Activated CD8-positive, alpha-beta T cell treated with anti-CD3 and anti-CD28 coated beads for 36 hours (primary cell): ENCODE measurements at places on chromosomes 2 and 18. TPM values are rescaled to one million over a fixed set of nuclear protein-coding genes. Genes with fewer than 3 reads are reported as not detected.

DNA sequence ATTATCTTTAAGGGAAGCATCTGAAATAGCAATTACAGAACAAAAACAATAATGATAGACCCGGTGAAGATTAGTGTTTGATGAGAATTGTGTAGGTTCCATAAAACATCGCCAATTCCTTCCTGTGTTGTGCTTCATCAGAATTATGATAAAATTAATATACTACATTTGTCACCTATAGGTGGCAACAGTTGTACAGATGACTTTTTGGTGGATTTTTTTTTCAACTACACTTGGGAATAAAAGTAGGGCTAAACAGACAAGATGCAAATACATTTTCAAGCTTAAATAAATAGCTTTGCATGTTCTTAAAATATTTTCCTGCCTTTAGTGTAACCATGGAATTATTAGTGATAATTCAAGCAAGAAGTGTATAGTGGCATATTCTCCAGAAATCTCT, 7.0 kb upstream of the LYPD1 start:
- DNase-seq = no peak

- no peak for DNase-seq
These were observed 89.7 kb downstream of the SPTBN1 start for GRCh38 chr2:54545702-54546450.

- DNase-seq = no peak
These were observed 34.2 kb upstream of the THOC1 start for GRCh38 chr18:302097-302496.

DNA sequence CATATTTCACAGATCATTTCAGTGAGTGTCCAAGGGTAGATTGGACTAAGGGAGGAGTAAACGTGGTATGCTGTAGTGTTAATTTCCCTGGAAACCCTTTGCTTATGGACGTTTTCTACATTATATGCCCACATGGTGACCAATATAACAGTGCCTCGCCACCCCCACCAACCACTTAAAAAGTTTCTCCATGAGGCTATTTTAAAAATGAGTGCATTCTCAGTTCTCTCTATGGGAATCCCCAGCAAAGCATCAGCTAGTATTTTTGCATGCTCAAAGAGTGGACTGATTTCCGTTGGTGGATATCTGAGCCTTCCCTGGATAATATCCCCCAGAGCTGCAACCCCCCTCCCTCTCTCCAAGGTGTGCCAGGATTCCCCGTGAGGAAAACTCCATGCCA, 73.2 kb downstream of the TGFA start:
- no peak for DNase-seq

GRCh38 chr2:212408524-212408923, 130.1 kb downstream of the ERBB4 start:
- no peak for DNase-seq

- no peak for DNase-seq
These were observed 31.7 kb upstream of the RAB1A start for GRCh38 chr2:65161551-65162100.

- no peak for DNase-seq
These were observed 109.5 kb downstream of the PXDN start for GRCh38 chr2:1634681-1635341.

DNA sequence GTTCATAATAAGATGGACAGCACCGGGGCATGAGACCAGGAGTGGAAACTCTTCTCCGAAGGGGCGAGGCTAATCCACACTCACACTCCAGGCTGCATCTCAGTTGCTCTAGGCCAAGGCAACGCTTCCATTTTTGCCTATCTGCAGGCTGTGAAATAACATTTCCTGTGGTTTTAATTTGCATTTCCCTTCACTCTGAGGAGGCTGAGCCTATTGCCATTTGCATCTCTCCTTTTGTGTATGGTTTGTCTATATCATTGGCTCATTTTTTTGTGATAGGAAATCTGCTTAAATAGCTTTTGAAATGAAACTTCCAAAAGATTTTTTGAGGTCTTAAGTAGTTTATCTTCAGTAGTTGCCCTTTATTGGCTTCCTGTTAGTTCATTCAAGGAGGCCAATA, 57.6 kb downstream of the TPGS2 start:
- DNase-seq = no peak

GRCh38 chr2:184596819-184597411, 1.4 kb upstream of the ZNF804A start:
- no peak for DNase-seq

DNA sequence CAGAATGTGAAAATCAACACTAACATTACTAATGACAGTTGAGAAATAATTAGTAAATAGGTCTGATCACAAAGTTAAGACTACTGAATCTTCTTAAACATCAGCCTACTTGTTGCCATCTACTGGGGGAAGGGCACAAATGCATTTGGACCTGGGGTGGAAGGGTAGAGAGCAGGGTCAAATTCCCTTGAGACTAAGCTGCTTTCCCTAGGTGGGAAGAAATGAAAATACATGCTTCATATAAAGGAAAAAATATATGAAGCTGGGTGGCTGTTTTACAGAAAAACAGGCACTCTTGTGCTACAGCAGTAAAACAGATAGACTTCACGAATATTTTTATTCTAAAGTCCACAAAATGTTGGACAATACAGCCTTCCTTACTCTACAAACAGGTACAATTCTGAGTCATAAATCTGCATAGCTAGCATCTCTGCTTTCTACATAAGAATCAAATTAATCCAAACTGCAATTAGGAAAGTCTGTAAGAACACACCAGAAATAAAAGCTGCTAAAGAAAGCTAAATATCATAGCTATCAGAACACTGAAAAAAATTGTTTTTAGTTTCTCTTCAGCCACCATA, 10.9 kb downstream of the TRIP12 start:
- DNase-seq = peak; percentile 33

- DNase-seq = no peak
These were observed 327.5 kb upstream of the HNRNPA3 start for GRCh38 chr2:176885001-176885643.

- no peak for DNase-seq
These were observed 59.4 kb downstream of the FMNL2 start for GRCh38 chr2:152394326-152394725.

DNA sequence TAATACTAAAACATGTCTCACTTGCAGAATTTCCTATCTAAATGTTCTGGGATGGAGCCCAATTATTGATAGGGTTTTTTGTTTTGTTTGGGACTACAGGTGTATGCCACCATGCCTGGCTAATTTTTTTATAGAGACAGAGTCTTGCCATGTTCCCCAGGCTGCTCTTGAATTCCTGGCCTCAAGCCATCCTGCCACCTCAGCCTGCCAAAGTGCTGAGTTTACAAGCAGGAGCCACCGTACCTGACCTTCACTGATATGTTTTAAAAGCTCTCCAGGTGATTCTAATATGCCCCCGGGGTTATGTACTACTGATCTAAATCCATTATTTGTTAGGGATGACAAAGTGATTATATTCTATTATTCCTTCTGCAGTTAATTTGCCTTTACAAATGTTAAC, 2.2 kb downstream of the ELAC1 start:
- DNase-seq = no peak

DNA sequence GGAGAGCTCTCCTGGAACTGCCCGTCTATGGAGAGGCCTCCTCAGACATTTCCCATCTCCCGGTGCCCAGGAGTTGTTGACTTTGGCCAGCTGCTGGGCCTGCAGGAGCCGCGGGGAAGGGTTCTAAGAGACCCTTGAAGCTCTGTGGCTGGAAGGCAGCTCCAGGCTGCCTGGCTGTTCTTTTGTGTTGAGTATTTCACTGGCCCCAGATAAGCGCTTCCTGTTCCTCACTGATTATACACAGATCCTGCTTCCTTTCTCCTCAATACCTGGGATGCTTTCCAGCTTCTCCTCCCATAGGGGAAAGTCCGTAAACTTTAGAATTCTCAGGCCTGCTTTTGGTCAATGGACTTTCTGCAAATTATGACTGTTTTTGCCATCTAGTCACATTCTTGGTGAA, 57.8 kb downstream of the TGOLN2 start:
- DNase-seq = no peak

GRCh38 chr2:11129598-11130449, 25.4 kb upstream of the SLC66A3 start:
- peak; percentile 77 for DNase-seq

DNA sequence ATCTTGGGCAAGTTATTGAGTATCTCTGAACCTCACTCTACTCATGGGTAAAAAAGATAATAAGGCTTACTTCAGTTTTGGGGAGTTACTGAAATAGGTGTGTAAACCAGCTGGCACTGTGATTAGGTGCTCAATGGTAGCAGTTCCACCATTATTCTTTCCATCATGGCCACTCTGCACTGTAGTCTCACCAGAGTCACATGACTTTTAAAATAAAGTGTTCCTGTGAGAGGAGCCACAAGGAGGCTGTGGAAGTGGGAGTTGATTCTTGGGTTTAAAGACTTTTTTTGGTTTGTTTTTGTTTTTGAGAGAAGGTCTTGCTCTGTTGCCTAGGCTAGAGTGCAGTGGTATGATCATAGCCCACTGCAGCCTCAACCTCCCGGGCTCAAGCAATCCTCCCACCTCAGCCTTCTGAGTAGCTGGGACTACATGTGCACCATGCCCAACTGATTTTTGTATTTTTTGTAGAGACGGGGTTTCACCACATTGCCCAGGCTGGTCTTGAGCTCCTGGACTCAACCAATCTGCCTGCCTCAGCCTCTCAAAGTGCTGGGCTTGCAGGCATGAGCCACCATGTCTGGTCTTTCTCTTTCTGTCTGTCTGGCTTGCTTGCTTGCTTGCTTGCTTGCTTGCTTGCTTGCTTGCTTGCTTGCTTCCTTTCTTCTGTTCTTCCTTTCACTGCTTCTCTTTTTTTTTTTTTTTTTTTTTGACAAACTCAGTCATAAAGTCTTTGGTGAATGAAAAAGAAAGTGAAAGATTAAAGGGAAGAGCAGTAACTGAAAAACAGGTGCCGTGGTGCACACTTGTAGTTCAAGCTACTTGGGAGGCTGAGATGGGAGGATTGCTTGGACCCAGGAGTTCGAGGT, 21.2 kb upstream of the ACVR1 start:
- peak; percentile 64 for DNase-seq

DNA sequence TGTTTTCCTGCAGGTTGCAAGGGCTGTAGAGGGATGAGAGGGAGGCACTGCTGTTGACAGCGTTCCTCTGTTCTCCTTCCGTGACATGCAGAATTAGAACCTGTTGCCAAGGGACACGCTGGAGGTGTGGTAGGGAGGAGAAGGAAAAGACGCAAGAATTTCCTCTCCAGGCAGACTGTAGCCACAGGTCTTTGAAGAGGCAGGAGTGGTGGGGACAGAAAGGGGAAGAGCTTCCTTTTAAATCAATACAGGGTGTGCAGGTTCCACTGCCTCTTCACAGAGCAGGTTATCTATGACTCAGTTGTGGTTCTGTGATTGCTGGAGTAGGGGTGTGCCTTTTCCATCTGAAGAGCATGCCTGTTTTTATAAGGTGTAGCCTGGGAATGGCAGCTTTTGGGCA, 133.0 kb downstream of the WDSUB1 start:
- DNase-seq = no peak

GRCh38 chr2:184472481-184472880, 125.8 kb upstream of the ZNF804A start:
- DNase-seq = no peak

GRCh38 chr2:231449503-231450054, 14.7 kb downstream of the NCL start:
- no peak for DNase-seq

DNA sequence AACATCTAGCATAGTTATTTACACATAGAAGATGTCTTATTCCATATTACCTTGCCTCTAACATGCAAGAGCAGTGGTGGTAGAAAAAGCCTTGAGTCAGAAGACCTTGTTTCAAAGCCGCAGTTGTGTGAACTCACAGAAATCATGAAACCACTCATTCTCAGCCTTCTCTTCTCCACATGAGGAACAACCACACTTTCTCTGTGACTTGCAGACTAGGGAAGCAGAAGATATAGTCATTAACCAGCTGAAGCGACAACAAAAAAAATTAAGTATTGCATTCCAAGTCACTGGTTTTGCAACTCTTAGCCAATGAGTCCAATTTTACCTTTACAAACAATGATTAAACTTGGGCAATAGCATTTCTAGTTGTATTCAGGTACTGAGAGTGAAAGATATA, 19.0 kb downstream of the TWSG1 start:
- DNase-seq = no peak

DNA sequence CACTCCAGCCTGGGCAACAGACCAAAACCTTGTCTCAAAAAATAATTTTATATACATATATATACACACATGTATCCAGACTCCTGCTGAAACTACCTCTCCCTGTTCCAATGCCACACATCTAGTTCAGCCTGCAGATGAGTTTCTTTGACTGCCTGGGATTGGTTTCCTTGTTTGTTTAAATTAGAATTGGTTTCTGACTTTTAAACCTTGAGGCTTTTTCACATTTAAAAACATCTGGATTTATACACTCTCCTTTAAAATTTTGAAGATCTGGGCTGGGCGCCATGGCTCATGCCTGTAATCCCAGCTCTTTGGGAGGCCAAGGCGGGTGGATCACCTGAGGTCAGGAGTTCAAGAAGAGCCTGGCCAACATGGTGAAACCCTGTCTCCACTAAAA, 21.8 kb upstream of the CXCR1 start:
- no peak for DNase-seq

DNA sequence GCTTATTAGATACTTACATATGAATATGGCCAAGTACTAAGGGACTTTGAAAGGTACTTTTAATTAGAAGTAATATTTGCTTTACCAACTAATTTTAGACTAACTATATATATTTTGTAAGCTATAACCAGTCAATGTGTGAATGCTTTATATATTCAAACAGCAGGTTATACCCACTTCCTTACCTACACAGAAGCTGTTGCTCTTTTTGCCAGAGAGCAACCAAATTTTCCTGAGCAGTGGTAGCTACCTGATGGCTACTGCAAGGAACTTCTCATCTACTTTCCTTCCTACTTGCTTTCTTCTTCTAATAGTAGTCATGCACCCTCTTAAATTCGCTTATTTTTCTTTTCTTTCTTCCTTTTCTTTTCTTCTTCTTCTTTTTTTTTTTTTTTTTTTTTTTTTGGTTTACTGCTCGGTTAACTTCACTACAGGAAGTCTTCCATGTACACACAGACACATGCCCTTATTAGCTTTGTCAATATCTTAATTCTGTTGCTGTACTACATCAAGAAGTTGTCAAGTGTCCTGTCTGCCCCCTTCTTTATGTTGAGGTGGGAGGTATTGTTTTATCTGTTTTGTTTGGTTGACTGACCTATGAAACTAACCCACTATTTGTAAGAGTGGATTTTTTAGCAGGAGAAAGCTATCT, 95.0 kb downstream of the EPC2 start:
- no peak for DNase-seq

DNA sequence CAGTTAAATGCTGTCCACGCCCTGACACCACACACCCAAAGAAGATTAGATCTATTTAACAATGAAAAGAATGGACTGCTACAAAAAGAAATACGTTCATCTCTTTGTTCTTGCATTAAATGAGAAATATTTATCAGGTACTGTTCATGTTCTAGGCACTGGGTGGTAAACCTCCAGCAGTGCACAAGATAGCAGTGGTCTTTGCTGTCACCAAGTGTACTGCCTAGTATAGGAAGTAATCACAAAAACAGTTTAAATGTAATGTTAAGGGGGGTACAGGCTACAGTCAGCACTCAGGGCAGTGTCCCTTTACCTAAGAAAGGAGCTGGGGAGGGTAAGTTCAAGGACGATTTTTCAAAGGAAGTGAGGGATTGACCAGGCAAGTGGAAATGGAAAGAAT, 443.6 kb downstream of the PARD3B start:
- DNase-seq = no peak

- peak; percentile 30 for DNase-seq
These were observed 282.1 kb downstream of the ZNF516 start for GRCh38 chr18:76212960-76213359.

Gene FAM110C
- 0.96 TPM for total RNA-seq

Gene ACKR3
- 2.4 TPM for total RNA-seq

Gene SLC19A3
- not detected for total RNA-seq

Gene TRPM8
- total RNA-seq = not detected

Gene RFTN2
- not detected for total RNA-seq

Gene DCDC2C
- not detected for total RNA-seq

Gene NUP35
- total RNA-seq = 25.1 TPM

Gene CYTIP
- 514 TPM for total RNA-seq
